HuH-7 (cell line): ENCODE measurements at places on chromosomes 7 and 10.

DNA sequence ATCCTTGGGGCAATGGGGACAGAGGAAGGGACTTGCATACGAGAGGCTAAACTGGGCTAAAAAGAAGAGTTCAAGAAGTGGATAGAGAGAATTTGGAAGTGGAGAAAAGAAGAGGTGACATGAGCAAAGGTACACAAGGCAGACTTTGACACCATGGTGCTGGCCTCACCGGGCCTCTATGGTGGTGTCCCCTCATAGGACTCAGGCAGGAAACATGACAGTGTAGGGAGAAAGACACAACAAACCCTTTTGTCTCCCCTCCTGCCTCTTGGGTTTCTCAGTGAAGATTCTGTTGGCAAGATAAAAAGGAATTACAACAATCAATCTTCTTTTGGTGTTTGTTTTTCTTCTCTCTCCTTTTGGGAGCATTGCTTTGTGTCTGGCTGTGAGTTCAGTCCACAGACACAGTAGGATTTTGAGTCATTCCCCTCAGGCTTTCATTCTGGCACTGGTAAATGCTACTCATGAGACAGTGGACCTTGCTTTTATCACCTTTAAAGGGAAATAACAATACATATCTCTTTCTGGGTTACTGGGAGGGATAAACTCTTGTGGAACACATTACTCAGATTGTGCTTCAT lies 827.7 kb downstream of the TNS3 start:
- DNase-seq, result no peak

DNA sequence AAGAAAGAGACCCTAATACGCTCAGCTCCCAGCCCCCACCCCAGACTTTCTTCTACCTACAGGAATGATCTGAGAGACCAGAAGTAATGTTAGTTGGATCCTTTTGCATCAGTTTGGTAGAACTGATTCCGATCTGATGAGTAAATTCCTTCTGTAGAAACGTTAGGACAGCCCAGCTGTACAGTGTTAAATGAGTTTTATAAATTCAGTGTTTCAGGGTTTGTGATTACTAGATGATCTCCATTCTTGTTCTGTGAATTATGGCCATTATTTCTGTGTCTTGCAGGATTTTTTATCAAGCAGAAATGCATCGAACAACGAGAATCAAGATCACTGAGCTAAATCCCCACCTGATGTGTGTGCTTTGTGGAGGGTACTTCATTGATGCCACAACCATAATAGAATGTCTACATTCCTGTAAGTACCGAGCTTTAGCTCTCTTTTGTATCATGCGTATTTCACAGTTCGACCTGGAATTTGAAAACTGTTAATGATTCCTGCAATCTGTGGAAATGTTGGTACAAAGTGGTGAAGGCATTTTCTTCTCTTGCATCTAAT lies 5.3 kb downstream of the BMI1 start:
- no peak for DNase-seq

GRCh38 chr7:111438369-111439289 lies 123.7 kb downstream of the IMMP2L start:
- DNase-seq, result no peak

GRCh38 chr10:93437946-93438612 lies 44.1 kb downstream of the MYOF start:
- DNase-seq, result no peak

DNA sequence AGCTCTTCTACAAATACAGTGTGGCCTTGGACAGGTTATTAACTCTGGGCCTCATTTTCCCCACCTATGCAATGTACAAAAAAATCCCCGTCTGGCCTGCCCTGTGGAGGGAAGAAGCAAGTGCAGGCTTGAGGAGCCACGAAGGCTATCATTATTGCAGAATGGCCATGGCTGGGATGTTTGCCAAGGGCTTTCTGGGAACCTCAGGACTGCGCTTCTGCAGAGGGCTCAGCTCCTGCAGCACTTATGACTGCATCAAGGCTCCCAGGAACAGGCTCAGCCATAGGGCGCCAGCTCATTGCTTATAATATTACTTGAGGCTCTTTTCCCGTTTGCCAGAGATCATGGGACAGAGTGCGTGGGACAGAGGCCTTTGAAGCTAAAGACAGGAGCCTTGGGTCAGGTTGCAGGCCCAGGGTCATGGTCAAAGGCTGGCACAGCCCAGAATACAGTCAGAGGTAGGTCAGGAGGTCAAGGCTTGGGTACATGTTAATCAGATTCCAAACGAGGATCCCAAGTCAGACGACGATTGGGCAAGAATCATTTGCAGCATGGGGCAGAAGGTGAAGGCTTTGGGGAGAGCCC lies 20.6 kb upstream of the C10orf105 start:
- no peak for DNase-seq

DNA sequence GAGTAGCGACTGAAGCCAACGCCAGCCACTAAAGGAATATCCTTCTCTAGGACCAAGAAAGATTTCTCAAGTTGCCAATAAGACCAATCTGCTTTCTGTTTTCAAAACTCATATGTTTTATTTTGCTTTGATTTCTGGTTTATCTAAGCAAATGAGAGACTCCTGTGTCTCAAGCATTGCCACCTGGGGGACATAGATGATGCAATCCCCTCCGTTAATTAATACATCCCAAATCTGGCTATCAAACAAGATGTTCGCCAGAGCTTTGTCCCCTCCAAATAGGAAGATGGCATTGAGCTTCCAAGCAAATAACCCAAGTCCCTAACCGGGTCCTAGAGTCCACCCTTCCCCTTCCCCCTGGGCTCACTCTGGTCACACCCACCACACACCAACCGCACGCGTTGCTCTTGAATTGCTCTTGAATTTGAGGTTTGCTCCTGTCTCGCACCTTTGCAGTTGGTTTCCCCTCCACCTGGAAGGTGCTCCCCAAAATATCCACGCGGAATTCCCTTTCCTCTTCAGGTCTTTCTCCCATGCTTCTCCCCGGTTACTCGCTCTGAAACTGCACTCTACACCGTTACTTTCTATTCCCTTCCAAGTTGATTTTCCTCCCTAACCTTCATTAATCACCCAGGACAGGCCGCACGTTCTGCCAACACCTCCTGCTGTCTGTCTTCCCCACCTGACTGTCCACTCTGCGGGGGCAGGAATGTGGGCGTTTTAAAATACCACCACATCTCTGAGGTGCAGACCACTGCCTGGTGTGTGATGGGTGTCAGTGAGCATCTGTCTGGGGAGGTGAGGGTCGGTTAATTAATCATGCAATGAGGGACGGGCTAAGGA lies 64.1 kb upstream of the RNF32 start:
- DNase-seq, result no peak

DNA sequence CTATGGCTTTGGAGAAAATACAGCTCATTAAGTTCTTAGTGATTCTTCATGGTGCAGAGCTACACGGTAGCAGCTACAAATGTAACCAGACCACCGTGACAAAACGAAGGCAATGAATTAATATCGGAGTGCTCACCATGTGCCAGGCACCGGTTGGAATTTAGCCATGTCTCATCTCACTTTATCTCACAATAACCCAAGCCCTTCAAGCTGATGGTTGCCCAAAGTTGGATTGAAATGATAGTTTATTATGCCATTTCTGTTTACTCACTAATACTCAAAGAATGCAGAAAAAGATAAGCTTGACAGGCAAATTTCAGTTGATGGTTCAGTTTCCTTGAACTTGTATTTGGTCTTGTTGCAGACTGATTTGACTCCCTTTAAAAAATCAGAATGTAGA lies 312.6 kb downstream of the SKIDA1 start:
- DNase-seq, result no peak

DNA sequence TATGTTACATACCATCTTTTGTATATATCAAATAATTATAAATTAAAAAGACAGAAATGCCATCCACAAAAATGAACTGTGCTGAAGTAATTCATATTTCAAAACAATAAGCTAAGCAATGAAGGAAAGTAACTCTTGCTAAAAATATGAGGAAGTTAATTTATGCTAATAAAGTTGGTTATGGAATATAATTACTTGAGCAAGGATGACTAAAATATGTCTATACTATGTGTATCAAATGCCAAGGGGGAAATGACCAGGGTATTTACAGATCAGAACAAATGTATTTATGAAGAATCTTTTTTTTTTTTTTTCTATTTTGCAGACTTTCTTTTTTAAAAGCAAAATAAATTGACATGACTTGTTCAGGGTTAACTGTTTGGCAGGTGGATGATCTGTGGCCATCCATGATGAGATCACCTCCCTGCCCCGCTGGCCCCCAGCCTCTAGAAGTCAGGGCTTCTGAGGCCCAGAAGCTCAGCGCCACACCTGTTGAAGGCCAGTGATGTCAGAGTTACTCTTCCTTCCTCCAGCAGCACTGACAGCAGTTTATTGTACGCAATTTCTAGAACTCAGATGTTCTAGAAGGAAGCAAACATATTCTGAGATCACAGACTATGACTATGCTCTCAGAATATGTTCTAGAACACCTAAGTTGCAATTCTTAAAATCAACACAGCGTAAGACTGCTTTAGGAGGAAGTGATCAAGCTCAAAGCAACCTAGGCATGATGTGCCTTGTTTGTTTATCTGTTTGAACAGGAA lies 196.1 kb upstream of the KLF14 start:
- DNase-seq, result no peak

GRCh38 chr10:1426786-1427185 lies 310.5 kb downstream of the ADARB2 start:
- DNase-seq, result no peak

DNA sequence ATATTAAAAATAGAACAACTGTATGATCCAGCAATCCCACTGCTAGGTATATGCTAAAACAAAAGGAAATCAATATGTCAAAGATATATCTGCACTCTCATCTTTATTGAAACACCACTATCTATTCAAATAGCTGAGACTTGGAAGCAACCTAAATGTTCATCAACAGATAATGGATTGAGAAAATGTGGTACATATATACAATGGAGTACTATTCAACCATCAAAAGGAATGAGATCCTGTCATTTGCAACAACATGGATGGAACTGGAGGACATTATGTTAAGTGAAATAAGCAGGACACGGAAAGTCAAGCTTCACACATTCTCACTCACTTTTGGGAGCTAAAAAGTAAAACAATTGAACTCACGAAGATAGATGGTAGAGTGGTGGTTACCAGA lies 610.1 kb upstream of the SEMA3D start:
- no peak for DNase-seq

DNA sequence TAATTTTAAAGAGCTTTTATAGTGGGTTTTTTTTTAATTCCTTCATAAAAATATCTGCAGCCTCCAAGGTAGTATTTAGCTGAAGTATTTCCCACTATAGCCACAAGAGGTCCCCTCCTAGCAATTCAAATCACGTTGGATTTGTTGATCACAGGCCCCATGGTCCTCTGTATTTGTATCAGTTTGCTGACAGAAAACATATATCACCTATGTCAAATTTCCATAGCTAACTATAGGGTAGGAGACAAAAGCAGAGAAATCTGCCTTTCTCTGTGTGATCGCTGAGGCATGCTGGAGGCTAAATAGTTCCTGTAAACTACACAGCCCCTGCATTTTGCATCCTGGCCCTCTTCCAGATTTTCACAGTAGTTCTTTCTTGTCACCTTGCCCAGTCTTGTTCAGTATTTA lies 1.7 kb upstream of the CTNNA3 start:
- DNase-seq, result peak; percentile 33

- DNase-seq, result no peak
These were observed 9.6 kb upstream of the TRIM56 start for GRCh38 chr7:101075646-101076045.

- DNase-seq, result no peak
These were observed 279.6 kb upstream of the PITRM1 start for GRCh38 chr10:3452173-3452626.

- no peak for DNase-seq
These were observed 473.7 kb downstream of the TYW1 start for GRCh38 chr7:67470256-67470751.

DNA sequence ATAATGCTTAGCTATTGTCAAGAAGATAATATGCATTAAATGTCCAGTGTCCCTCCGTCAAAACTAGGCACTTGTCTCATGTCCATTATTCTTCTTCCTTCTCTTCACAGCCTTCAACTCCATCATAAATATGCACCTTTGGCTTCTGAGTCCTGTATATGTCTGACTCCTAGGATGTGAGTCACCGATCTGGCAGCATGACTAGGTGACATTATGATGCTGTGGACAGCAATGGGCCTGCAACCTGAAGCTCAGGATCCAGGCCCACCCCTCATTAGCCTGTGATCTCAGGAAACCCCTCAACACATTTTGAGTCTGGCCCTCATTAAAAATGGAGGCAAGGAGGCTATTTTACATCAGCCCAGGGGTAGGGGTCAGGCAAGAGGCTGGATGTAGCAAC lies 362.5 kb upstream of the ZMIZ1 start:
- no peak for DNase-seq

DNA sequence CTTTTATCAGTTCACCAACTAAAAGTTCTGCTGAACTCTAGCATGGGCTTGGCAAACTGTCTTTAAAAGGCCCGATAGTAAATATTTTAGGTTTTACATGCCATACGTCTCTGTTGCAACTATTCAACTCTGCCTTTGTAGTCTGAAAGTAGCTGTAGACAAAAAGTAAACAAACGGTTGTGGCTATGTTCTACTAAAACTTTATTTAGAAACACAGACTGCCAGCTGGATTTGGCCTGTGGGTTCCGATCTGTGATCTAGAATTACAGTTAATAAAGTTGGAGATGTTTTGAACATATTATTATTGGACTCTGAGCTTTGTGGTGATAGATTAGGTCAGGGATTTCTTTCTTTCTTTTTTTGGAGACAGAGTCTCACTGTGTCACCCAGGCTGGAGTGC lies 33.1 kb downstream of the VPS50 start:
- no peak for DNase-seq

DNA sequence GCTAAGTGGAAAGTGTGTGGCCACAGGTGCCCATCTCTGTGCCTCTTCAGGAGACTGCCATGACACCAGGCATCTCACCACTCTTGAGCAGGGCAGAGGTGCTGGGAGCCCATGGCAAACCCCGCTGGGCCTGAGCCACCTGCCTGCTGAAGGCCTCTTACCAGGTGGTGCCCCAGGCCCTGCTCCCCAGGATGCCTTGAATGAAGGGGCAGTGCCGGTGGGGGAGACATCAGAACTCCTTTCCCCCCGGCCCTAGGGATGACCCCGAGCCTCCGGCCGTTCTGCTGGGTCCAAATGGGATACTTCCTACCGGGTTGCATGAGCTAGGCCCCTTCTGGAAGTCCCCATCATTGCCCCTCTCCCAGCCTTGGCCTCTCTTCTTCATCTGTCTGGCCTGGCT lies 37.6 kb downstream of the UNC5B start:
- DNase-seq, result no peak

DNA sequence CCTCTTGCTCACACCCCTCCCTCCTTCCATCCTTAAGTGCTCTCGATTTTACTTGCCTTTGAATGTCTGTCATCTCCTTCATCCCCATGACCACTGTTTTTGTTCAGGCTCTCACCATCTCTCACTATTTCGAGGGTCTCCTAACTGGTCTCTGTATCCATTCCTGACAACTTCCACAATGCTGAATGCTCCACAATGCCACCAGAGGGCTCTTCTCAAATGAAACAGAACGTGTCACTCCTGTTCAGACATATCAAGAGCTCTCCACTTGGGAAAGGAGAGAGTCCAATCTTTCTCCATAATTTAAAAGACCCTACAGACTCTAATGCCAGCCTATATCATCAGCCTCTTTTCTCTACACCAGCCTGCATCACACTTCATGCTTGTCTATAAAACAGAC lies 9.0 kb upstream of the SLC13A1 start:
- peak; percentile 3 for DNase-seq
